HFFc6 (cell line): ENCODE measurements at places on chromosomes 11 and 22. TPM values are rescaled to one million over a fixed set of nuclear protein-coding genes. Genes with fewer than 3 reads are reported as not detected.

- DNase-seq, result no peak
Observed at GRCh38 chr22:23749841-23750301, 1.0 kb downstream of the ZNF70 start.

DNA sequence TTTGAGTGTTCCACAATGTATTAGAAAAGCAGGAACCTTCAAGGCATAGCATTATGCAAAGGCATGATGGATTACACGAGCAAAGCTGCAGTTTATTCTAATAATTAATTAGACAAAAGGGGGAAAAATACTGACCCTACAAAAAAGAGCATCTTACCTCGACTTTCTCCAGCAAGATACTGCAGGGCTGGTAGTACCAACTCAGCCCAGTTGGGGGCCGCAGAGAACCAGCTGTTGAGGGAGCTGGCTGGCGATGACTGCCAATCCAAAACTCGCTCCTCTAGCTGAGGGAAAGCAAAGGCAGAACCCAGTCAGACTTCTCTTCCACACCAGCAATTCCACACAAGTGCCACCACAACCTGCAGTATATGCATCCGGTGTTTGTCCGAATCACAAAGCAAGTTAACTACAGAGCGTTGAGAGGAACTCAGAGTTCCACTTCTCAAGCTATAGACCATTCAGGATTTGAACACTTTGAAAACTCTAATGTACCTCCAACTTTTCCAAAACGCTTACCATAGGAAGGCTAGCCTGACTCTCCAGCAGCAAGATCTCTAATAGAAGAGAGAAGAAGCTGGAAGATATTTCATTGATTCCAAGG, 13.7 kb downstream of the NFRKB start:
- DNase-seq, result peak; percentile 26

GRCh38 chr22:23408321-23408720, 171.8 kb downstream of the IGLL1 start:
- DNase-seq, result no peak

DNA sequence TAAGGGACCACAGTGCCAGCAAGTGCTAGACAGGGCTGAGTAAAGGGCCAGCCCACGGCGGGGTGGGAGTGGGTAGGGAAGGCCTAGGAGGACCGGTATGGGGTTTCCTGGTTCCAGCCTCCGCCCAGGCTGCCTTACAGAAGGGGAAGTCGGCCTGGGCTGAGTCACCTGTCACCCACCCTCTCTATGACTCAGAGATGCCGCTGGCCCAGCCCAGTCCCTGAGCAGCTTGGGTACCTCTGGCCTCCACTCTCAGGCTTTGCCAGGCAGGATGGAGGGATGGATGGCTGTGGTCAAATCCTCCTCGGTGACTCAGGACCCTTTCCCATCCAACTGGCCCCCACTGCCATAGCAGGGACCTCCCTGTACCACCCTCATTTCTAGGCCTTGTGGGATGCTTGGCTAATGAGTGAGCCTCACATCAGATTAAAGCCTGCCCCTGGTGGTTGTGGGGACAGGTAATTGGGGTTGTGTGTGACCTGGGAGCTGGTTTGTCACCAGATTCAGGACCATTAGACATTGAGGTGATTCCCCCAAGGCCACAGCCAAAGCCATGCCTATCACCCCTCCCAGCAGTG, 13.9 kb downstream of the SLC35E4 start:
- peak; percentile 63 for DNase-seq

GRCh38 chr11:46952553-46952952, 16.0 kb downstream of the CSTPP1 start:
- DNase-seq, result no peak

GRCh38 chr11:833114-833791, 501 bp downstream of the CD151 start:
- no peak for DNase-seq

- no peak for DNase-seq
Observed at GRCh38 chr11:75152651-75153427, 1.9 kb downstream of the SLCO2B1 start.

DNA sequence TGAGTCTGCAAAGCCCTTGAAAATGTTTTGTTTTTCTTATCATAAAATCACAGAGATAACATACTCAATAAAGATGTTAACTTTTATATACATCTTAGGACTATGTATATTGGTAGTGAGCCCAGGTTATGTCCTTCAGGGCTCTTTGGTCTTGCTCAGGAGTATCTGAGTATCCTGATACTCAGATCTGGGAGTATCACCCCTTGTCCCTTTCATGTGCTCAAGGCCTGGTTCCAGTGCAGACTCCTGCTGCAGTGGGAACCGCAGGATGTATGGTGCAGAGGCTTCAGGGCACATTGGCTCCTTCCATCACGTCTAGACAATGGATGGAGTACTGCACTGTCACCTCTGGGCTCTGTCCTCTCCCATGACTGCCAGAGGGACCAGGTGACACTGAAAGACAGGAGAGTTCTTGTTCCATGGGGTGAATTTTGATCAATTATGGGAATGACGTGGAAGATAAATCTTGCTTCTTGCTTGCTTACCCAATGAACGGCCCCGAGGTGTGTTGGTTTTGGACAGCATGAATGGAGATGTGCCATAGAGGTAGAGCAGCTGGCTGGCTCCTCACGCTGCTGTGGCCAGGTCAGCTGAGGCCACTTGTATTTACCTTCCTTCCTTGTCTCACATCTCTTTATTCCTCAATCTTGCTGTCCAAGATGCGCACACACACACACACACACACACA, 215.5 kb downstream of the ARHGAP42 start:
- no peak for DNase-seq

DNA sequence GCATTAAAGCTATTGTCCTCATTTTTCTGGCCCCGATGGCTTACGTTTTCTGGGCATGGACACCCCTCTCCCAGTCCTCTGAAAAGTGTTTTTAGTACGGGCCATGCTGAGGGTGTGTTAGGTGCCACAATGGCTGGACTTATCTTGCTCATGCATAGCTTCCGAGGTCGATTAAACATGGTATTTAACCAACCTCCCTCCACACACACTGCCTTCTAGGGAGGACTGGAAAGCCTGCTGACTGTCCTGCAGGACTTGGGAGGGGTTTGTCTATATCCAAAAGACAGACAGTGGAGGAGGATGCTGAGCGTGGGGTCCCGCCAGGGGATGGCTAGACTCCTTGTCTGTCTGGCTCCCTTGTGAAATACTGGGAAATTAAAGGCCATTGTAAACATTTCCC, 95.3 kb downstream of the FBXO7 start:
- no peak for DNase-seq

DNA sequence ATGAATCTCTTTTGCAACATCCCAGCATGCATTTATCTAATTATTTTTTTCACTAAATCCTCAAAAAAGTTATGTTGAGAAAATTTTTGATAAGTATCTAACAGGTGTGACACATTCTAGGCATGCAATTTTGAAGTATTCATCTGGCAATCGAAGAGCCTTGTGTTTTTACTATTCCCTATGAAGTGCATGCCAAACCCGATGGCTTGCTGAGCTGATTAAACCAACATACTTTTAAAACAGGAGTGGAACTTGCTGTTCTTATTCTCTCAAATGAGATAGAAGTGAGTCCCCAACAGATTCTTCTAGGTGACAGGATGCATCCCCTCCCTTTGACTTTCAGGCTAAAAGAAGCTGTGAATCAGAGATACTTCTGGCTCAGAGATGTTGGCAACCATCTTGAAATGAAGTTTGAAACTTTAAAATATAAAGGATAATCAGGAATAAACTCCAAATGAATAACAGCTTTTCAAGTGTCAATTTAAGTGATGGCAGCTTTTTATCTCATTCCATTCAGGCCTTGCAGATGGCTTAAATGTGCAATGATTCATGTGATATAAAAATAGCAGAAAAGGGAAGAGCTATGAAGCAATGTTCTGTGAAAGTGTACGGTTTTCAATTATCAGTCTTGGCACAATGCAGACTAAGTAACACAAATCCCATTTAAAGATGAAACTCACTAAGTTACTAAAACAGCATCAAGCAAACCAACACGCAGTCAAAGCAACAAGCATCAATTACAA, 67.7 kb downstream of the APOL5 start:
- DNase-seq, result no peak

DNA sequence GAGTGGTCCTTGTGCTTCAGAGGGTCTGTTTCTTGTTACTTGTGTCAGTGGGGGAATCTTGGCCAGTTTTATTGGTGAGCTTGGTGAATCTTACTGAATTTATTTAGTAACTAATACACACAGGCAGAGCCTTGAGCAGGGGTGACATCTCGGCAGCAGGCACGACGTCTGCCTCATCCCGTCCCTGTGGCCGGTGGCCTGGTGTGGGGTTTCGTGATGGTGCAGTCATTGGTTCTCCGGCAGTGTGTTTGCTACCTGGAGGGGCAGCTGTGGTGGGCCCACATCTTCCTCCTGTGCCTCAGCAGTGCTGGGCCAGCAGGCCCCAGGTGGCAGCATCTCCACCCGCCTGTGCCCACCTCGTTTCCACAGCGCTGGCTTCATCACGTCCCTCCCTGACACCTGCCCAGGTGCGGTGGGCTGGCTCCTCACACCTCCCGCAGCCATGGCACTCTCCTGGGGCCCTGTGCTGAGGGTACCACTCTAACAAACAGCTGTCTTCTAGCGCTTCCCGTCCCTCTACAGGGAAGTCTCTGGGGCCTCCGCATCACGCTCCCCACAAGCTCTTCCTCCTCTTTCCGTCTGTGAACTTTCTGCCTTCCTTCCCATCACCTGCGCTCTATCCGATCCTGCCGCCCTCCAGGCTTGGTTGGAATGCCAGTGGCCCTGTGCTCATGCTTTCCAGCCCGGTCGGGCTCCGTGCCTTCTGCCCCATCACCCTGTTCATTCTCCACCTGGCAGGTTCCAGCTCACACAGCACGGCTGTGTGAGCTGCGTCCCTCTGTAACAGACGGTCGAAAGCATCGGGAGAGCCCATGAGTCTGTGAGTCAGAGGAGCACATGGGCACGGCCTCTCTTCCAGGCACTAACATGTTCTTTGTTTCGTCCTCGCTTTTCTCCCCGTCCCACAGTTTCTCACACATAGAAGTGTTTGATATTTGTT, 203.4 kb downstream of the TBC1D22A start:
- DNase-seq, result no peak

GRCh38 chr11:130475426-130476053, 27.1 kb downstream of the ADAMTS15 start:
- no peak for DNase-seq

- DNase-seq, result peak; percentile 76
Observed at GRCh38 chr11:93100211-93100610, 97.6 kb downstream of the SLC36A4 start.

- no peak for DNase-seq
Observed at GRCh38 chr22:25172153-25172552, 27.5 kb upstream of the CRYBB3 start.

DNA sequence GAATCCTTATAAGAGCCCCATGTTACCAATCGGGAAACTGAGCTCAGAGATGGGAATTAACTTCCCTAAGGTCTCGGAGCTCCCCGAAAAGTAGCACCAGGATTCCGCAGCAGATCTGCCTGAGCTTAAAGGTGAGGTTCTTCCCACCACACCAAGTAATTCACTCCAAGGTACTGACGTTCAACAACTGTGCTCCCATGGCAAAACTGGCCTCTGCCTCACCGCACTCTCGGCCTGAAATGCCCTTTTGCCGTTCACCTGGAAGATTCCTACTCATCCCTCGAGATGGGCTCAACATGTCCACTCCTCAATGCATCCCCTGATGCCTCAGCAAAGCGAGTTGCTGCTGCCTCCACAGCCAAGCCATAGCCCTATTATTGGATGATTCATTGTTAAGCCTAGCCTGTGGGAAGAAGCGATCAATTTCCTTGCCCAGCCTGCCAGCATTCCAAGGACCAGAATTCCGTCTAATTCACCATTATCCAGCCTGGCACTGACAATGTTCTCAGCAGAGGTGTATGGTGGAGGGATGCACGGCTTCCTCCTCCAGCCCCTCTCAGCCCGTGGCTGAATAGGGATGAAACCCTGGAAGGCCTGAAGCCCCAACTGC, 4.2 kb downstream of the PLAAT3 start:
- no peak for DNase-seq

- DNase-seq, result no peak
Observed at GRCh38 chr22:49975543-49976389, 15.2 kb downstream of the PIM3 start.

DNA sequence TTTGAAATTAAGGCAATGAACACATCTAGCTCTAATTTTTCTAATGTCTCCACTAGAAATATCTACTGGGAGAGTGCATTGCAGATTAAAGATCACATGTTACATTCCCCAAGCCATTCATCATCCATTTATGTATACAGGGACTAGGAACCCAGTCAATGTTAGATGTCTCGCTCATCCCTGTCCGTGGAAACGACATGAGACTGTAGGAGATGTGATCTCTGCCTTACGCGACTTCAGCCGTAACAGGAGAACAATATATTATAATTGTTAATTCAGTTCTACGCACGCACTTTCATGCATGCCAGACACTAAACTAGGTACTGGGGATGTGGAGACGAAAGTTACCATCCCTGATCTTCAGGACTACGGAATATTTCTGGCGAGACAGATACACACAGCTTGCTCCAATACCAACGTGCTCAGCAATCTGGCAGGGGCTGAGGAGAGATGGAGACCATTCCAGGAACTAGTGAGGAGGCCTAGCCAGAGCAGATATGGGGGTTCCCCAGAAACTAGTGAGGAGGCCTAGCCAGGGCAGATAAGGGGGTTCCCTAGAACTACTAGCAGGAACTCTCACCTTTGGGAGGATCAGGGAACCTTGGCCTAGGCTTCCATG, 706 bp downstream of the DCPS start:
- DNase-seq, result peak; percentile 38

DNA sequence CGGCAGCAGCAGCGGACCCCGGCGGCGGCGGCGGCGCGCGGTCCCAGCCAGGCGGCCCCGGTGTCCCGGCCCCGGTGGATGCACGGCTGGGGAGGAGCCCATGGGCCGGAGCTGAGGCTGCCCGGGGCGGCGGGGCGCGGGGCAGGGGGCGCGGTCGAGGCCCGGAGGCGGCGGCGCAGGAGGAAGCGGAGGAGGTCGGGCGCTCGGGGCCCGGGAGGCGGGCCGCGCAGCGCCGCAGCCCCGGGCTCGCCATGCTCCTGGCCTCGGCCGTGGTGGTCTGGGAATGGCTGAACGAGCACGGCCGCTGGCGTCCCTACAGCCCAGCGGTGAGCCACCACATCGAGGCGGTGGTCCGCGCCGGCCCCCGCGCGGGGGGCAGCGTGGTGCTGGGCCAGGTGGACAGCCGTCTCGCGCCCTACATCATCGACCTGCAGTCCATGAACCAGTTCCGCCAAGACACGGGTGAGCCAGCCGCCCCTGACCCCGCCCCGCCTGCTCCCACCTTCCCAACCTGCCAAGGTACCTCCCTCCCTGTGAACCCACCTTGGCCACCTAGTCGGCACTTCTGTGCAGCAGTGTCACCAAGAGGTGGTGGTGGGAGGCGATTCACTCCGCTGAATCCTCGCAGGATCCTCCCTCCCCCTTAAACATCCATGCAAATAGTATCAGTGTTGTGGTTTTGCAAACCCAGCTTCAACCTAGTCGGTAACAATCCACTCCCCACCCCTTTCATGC, 580 bp downstream of the DTX4 start:
- no peak for DNase-seq

OMP gene
- total RNA-seq, result 0.48 TPM in 1 of 3 replicates, not detected in the others

OR52R1 gene
- not detected in 3 replicates for total RNA-seq

OR4A47 gene
- total RNA-seq, result not detected in 3 replicates

SPDYC gene
- not detected in 3 replicates for total RNA-seq
